T-helper 2 cell (primary cell): ENCODE measurements at places on chromosomes 6 and 20.

DNA sequence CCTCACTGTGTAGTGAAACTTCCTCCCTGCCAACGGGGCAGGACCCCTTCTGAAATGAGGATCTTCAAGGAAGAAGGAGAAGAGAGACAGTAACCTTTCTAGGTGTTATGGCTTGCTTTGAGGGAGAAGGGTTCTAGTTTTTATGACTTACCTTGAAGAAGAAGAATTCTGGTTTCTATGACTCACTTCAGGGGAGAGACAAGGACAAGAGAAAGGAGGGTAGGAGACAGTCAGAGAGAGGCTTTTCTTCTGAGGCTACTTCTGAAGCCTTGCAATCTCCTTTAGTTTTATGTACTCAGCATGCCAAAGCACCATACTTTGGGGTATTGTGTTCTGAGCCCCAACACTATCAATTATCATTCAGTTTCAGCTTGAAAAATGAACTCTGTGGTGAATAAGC lies 25.8 kb upstream of the IBTK start:
- DNase-seq, result no peak

- no peak for DNase-seq
Observed at GRCh38 chr6:163866192-163866591, 451.7 kb downstream of the QKI start.

DNA sequence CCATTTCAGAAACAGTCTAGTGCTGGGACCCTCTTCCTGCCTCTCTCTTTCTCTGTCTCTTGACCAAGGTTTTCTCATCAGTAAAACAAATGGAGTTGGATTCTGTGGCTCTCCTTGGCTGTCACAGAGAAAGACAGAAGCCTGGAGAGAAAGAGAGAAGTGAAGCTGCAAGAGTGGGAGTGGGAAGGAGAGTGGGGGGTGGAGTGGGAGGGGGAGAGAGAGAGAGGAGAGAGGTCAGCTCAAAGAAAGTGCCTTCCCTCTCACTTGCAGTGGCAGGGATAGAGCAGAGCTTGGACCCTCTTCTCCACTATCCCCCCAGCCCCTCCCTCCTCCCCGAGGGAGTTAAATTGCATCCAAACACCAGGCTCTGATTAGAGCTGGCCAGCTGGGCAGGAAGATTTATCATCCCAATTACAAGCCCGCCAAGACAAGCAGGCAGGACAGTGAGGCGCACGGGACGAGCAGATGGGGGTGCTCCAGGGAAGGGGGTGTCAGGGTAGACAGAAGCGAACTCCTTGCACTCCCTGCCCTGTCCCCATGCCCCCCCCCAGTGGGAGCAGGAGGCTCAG lies 74.3 kb downstream of the CD40 start:
- DNase-seq, result no peak

- DNase-seq, result no peak
Observed at GRCh38 chr6:71204741-71205140, 83.9 kb upstream of the OGFRL1 start.

- no peak for DNase-seq
Observed at GRCh38 chr6:144347448-144347759, 62.3 kb downstream of the UTRN start.
